ENCODE measurements at places on chromosomes 6 and 20.

- no peak for DNase-seq
Measured at GRCh38 chr6:63813566-63814120, 178.0 kb downstream of the PHF3 start.

DNA sequence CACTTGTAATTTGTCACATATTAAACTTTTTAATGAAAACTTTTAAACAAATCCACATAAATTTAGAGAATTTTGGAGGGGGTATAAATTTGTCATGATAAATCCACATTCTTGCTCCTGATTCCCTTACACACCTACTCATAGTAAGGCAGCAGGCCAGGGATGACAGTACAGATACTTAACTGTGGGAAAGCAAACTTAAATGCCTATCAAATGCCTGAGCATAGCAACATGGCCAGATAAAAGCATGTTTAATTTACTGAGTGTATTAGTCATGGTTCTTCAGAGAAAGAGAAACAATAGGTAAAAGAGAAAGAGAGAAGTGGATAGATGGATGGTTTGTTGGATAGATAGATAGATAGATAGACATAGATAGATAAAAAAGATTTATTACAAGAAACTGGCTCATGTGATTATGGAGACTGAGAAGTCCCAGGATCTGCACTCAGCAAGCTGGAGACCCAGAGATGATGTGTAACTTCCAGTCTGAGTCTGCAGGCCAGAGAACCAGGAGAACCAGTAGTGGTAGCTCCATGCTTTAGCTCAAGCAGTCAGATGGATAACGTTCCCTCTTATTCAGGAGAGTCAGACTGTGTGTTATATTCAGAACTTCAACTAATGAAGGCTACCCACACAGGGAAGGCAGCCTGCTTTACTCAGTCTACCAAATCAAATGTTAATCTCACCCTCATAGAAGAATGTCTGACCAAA lies 15.9 kb upstream of the ADGRF1 start:
- no peak for DNase-seq

DNA sequence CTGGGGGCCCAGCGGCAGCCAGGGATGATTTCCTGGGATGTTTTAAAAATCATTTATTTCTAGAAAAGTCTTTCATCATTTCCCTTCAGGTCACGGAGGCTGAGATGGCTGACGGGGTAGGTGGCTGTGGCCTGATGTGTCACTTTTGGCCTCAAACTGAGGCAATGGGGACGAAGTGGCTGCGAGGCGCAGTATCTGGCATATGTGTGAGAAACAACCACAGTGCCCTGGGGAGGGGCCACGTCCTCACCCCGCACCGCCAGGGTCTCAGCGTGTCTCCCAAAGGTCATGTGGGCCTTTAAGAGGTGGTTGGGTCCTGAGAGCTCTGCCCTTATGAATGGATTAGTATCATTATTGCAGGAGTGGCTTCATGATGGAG lies 120.0 kb downstream of the CEBPB start:
- DNase-seq, result no peak

DNA sequence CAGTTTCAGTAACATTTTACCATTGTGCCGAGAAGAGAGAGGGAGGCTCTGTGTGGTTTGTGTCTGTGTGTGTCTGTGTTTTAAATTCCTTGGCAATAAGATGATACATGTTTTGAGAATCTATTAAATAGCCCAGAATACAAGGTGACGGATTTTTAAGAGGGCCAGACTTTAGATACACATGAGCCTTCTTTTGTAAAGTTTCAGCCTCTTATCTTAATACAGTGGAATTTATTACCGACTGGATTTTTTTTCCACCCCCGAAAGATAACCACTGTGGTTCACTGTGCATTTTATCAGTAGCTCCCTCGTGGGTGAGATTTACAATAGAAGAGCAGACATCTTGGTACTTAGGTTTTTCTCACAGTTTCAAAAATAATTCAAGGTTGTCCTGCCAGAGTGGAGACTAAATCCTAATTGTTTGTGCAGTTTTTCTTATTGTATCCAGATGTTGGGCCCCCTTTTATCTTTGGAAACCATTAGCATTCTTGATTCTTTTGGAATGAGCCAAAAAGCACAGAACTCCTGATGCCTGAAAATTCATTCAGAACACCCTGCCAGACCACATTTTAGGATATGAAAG lies 49.9 kb downstream of the STK4 start:
- no peak for DNase-seq

DNA sequence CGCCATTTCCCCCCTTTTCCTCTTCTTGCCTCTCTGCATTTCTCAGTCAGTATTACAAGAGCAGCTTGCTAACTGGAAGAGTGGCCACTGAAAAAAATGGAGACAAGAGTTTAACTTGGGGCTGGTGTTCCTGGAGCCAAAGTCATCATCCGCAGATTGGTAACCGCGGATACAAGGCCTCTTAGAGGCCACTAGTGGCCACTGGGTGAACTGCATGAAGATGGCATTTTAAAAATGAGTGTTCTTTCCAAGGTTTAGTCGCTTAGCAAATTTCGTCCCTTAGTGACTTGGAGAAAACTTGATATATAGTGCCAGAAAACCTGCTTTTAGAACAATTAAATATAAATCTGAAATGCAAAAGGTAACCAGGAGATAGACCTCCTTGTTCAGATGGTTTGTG lies 4.8 kb downstream of the F13A1 start:
- peak; percentile 30 for DNase-seq

DNA sequence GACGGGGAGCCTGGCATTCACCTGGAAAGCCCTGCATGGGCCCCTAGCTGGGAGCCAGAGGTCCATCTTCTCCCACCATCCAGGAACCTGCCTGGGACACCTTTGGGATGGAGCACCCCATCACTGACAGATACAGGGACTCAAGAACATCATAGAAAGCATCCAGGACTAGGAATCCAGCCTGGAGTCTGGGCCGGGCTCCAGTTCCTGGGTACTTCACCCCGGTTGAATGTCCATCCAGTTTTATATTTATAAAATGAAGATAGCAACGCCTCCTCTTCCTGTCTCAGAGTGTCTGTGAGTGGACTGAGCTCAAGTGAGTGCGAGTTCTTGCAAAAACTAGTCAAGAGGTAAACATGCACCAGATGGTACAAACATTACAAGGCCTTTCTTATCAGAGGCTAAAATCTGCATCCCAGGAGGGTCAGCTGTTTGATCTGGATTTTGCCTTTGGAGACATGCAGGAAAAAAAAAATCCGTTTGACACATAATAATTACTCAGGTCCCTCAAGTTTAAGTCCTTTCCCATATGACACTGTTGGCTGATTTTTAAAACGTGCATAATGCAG lies 27.4 kb downstream of the ZC3H12D start:
- no peak for DNase-seq

DNA sequence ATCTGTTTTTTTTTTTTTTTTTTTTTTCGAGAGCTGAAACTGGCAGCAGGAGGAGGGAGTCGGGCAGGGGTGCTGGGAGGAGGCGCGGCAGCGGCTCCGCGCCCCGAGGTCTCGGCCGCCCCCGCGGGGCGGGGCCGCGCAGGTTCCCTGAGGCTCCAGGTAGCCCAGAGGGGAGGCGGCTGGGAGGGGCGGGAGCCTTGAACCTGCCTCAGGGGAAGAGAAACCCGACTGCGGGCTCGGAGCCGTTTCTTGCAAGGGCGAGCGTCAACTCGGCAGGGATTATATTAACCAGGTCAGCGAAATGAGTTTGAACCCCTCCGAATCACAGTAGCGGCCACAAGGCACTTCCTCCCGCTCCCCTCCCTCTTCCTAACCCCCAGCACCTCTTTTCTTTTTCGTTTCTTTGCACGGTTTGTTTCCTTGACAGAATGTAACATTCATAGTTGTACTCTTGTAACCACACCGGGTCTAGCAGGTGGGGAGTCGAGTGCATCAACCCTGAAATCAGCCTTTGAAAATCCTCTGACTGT lies 2.0 kb downstream of the MYB start:
- peak; percentile 5 for DNase-seq

GRCh38 chr20:56223352-56223751 lies 25.2 kb upstream of the MC3R start:
- no peak for DNase-seq

DNA sequence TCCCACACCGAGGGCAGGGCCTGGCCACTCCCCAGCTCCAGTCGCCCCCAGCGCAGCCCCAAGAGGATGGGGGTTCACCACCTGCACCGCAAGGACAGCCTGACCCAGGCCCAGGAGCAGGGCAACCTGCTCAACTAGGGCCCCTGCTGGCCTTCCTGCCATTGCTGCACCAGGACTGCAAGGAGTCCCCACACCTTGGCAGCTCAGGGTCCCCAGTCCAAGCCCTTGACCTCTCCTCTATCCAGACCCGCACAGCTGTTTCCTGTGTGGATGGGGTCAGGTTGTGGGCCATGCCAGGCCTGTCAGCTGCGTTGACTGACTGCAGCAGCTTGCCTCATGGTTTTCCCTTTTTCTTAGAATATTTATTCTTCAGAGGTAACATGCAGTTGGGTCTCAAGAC lies 4.4 kb downstream of the LRRC73 start:
- DNase-seq, result no peak
